T follicular helper cell (primary cell): ENCODE measurements at places on chromosomes 4 and X.
A peak's percentile ranks its signal among the peaks of the same experiment; 100 is the strongest.

DNA sequence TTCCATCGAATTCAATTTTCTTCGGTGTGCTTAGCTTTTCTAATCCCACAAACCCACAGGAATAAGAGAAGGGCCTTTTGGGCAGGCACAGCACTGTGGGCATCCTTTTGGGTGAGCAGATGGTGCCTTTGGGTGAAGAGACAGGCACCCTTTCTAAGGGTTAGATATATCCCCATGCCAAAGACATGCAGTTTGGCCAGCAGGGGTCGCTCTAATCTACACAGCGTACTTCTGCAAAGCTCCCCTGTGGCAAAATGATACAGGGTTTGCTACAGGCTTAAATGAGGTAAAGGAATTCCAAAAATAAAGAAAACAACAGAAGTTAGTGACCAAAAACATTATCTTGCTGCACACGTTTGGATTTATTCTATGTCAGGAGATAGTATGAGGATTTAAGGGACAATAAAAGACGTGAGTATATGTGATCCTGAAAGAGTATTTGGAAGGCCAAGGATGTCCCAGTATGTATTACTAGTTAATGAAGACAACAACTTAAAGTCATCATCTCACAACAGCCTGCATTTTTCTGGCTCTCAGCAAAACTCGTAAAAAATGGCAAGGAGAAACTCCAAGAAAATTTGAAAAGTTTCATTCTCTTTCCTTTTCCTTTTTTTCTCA lies 49.5 kb downstream of the PHEX start:
- peak; percentile 23 for DNase-seq

DNA sequence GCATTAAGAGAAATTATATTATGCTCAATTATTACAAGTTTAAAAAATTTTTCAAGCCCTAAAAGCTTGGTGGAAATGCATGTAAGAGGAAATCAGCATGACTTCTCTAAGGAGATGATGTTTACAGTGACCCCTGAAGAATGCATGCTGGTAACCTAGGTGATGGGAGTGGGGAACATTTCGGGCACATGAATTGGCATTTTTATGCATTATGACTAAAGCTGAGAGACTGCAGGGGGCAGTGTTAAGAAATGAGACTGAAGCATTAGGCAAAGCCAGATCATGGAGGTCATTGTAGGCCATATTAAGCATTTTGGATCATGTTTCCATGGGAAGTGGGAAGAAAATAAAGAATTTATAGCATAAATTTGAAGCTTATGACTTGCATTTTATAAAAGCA lies 421.3 kb downstream of the FAT4 start:
- DNase-seq: no peak

- no peak for DNase-seq
These were observed 45.5 kb upstream of the KLF3 start for GRCh38 chr4:38618505-38618904.

DNA sequence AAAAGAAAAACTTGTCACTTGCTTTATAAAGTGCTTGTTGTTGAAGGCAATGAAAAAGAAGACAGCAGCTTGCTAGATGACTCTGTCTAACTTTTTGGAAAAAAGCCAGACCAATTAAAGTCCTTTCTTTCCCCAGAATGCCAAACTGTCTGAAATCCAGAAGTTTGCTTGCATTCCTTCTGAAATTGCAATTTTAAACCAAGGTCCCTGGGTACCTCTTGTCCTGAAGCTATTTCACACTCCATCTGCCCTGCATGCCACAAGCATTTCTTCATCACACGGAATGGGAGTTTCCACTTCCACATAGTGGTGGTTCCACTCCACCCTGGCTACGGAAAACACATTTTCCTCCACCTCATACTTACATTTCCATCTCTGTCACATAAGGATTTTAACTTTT lies 101.0 kb downstream of the PAPSS1 start:
- DNase-seq: no peak

GRCh38 chr4:104063341-104063740 lies 343.6 kb upstream of the TACR3 start:
- DNase-seq: no peak

- DNase-seq: no peak
These were observed 18.1 kb upstream of the MMRN1 start for GRCh38 chr4:89876548-89876947.

GRCh38 chr4:89279385-89279784 lies 28.2 kb downstream of the GPRIN3 start:
- no peak for DNase-seq

DNA sequence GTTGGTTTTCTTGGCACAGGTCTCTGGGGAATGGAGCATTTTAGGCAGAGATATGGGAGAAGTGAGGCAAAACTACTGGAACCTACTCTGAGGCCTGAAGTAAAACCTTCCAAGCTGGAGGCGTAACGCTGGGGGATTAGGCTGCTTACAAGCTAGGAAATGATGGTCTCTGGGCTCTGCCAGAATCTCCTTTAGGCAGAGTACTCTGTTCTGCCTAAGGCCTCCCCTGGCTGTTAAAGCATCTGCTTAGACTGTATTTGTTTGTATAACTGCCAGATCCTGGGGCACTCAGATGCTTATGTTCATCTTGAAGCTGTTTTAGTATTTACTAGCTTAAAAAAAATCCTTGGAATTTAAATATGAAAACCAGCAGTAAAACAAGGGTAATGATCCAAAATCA lies 822.2 kb downstream of the RPA4 start:
- no peak for DNase-seq

DNA sequence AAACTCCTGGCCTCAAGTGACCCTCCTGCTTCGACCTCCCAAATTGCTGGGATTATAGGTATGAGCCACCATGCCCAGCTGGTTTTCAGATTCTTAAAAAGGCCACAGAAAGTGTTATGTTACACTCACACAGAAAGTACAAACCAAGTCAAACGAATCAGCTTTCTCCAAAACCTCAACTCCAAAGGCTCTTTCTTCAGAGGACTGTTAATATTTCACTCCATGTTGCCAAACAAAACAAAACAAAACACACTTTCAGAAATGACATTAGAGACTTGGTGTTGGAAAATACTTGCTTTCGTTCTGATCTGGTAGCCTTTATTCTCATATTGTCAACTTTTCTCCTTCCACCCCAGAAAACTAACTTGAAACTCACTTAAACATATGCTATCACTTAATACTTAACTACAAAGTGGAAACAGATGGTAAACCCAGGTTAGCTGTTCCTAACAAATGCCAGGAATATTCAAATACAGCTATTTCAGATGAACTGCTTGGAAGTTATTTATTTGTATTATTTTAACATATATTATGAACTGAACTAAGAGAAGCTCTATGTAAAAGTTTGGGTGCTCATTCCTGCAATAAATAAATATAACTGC lies 34.7 kb downstream of the RLIM start:
- DNase-seq: no peak

DNA sequence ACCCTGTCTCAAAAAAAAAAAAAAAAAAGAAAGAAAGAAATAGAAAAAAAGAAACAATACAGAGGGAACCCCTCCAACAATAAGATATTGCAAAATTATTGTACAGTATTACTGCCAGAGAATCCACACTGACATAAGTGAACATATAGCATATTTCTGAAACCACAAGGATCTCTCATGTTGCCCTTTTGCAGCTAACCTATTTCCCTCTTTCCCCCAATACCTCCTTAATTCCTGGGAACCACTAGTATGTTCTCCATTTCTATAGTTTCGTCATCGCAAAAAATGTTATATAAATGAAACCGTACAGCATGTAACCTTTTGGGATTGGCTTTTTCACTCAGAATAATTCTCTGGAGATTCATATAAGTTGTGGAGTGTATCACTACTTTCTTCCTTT lies 20.0 kb upstream of the BMP2K start:
- DNase-seq: no peak

- no peak for DNase-seq
These were observed 21.9 kb downstream of the CNOT6L start for GRCh38 chr4:77797239-77797638.

DNA sequence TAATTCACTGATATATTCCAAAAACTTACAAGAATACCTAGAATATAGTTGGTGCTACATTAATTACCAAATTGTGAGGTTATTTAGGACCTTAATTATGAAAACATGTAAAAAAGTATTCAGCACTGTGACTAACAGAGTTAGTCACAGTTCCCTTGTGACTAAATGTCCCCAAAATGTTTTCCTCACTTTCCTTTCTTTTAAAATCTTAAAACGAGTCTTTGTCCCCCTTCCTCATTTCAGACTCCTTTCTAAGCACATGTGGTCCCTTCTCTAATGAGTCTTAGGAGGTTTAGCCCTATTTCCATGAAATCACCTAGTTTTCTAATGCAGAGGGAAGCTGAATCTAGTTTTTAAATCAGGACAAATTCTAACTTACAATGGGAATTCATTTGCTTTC lies 175.0 kb downstream of the PPP3CA start:
- DNase-seq: no peak

DNA sequence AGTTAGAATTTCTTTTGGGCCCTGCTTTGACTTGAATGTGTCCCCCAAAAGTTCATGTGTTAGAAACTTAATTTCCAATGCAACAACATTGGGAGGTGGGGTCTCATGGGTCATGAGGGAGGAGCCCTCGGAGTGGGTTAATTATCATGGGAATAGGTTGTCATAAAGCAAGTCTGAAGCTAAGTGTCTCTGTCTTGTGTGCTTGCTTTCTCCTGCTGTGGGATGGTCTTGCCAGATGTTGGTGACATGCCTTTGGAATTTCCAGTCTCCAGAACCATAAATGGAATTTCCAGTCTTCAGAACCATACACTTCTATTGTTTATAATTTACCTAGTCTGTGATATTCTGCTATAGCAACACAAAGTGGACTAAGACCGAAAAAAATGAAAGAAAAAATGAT lies 71.6 kb downstream of the RASL11B start:
- DNase-seq: no peak

DNA sequence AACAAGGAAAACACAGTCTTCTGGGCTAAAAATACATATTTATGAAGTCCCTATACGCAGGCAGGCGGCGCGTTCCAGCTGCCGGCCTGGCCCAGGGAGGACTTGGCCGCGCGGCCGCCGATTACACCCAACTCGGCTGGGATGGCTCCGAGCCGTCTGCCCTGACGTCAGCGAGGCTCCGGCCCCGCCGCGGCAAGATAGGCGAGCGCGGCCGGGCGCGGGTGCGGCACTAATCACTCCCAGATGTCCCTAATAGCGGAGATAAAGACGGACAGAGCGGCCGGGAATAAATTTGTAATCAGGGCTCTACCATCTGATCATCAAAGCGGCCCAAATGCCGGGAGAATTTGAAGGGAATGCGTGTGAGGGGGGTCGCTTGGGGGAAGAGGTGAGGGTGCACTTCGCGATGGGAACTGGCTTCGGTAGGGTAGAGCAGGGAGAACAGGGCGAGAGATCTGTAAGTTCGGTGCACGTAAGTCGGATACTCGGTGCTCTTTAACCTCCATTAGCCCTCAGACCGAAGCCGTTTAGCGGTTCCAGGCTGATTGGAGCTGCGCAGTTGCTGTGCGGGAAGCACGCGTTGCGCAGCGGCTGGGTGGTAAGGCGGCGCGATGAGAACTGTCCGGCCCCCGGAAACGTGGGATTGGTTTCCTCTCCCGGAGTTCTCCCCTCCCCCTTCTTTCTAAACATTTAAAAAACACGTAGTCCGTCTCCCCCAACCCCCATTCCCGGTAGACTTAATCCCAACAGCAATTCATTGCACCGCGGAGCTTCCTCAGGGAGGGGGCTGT lies 7.7 kb downstream of the HAND2 start:
- DNase-seq: no peak

- DNase-seq: no peak
These were observed 23.1 kb downstream of the NAP1L5 start for GRCh38 chr4:88674565-88674964.

GRCh38 chr4:94452476-94453371 lies 982 bp downstream of the PDLIM5 start:
- peak; percentile 0 for DNase-seq

- DNase-seq: no peak
These were observed 22.7 kb upstream of the ACSL1 start for GRCh38 chr4:184848510-184848909.

DNA sequence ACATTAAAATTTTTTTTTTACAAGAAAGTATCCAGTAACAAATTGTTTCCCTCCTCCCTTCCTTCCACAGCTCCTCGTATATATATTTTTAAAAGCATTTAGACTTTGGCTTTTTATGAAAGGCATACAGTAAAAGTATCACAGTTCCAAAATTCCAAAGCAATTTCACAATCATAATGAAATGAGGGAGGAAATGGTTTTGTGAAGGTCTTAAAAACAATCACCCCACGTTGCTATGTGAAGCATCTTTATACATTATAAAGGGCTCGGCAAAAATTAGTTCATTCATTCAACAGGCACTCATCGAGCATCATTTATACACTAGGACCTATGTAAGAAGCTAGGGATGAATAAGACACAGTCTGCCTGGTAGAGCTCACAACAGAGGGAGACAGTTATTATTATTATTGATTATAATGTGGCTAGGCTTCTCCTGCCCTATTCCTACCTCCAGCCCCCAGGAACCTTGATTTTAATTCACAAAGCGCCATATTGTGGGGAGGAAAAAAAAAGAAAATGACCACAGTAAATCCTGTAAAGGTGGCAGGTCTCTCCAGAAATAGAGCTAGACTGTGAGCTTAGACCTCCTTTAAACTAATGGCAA lies 239.9 kb downstream of the MAML3 start:
- no peak for DNase-seq

- no peak for DNase-seq
These were observed 23.1 kb upstream of the ARMCX2 start for GRCh38 chrX:101682723-101683122.

- no peak for DNase-seq
These were observed 324.0 kb downstream of the STPG2 start for GRCh38 chr4:97819294-97819693.

- no peak for DNase-seq
These were observed 9.6 kb upstream of the JAKMIP1 start for GRCh38 chr4:6209921-6210320.

DNA sequence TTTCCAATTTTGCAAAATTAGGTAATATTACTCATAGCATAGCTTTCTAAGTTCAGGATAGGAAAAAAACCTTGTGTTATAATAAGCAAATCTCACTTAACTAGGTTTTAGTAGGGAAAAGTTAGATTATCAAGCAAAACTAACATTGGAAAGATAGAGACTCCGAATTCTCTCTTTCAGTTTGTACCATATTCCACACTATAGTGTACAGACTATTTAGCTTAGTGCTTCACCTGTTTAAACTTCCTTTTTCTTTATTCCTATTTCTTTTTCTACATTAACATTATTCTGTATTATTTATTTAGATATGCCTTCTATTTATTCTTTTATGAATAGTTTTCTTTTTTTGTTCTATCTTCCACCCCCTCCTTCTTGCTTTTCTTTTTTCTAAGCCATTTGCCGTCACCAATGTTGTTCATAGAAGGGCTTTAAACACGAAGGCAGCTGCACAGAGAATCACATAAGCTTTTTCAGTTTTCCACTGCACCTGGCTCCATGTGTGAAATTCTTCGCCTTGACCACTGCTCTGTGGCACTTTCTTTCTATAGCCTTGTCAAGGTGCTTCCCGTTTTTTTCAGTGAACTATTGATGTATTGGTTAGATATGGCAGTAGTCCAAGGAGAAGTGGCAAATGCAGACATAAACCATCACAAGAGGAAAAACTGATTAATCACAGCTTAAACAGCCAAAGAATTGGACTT lies 8.5 kb downstream of the PCDH10 start:
- DNase-seq: no peak

GRCh38 chr4:73870260-73870659 lies 1.1 kb downstream of the CXCL1 start:
- DNase-seq: no peak

- no peak for DNase-seq
These were observed 25.0 kb downstream of the GYPA start for GRCh38 chr4:144115519-144115918.

GRCh38 chrX:147376601-147377422 lies 534.9 kb upstream of the FMR1 start:
- no peak for DNase-seq
